ENCODE measurements at places on chromosomes 16 and 17.
A peak's percentile ranks its signal among the peaks of the same experiment; 100 is the strongest.

- DNase-seq: no peak
Measured at GRCh38 chr17:41864498-41864835, 756 bp downstream of the KLHL11 start.

DNA sequence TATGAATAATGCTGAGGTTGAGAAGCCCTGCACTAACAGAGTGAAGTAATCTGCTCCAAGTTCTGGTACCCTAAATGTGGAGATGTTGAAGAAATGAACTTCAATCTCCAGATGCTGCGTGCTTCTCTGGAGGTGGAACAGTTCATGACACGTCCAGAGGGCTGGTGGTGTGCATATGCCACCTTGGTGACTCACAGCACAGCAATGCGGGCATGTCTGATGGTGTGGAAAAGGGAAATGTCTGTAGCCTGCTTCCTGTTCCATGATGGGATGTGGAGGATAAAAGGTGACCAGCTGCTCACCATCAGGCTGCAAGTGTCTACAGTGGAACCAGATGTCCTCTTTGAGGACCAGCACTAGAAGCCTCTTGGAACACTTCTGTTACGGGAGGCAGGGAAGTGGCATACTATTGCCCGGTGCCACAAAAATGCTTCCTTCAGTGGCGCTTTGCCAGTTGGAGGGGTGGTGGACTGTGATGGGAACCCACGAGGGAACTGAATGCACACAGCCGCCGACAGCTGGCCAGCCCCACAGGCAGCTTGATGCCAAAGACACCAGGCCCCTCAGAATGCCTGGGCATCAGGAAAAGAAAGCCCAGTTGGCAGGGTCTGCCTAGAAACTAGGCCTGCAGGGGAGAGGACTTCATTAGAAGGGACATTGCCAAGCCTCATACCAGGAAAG lies 19.9 kb downstream of the SNX11 start:
- no peak for DNase-seq

- DNase-seq: no peak
Measured at GRCh38 chr17:11720816-11721215, 122.5 kb downstream of the DNAH9 start.

DNA sequence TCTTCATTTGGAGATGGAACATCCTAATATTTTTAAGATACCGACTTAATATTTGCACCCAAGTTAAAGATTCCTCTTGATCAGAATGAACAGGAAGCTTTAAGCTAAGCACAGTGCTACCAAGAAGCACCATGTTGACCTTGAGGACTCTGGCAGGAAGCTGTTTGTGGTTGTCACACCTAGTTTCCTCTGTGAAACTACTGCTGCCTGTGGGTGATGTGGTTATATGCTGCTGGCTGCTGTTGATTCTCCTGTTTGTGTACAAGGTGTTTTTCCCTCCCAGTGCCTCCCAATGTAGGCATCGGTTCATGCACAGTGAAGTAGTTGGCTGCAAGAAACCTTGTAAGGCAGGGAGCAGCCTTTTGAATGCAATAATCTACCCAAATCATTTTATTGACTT lies 23.4 kb downstream of the RBL2 start:
- peak; percentile 47 for DNase-seq

DNA sequence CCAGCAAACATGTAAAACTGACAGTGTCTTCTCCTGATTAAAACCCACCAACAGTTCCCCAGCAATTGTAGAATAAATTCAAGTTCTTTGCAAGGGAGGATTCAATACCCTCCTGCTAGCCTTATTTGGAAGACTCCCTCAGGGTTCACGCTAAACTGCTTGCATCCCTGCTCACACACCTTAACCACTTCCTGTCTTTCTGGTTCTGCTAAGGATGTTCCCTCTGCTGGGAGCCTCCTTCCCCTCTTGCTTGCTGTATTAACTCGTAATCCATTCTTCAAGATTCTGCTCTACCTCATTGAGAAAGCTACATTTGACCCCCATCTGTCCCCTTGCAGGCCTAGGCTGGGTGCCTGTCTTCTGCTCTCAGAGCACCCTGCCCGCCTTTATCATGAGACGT lies 2.3 kb upstream of the SHISA6 start:
- no peak for DNase-seq

DNA sequence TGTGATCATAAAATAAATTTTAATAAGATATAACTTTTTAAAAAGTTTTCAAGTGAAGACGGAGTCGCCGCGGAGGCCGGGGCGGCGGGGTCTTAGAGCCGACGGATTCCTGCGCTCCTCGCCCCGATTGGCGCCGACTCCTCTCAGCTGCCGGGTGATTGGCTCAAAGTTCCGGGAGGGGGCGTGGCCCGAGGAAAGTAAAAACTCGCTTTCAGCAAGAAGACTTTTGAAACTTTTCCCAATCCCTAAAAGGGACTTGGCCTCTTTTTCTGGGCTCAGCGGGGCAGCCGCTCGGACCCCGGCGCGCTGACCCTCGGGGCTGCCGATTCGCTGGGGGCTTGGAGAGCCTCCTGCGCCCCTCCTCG lies at the start of gene FOXC2:
Gene FOXC2, plus strand, starts transcription at position 229 of the 365 bp plus-strand sequence. CDS start 507 bp downstream, outside the sequence.
- DNase-seq: peak; percentile 32

DNA sequence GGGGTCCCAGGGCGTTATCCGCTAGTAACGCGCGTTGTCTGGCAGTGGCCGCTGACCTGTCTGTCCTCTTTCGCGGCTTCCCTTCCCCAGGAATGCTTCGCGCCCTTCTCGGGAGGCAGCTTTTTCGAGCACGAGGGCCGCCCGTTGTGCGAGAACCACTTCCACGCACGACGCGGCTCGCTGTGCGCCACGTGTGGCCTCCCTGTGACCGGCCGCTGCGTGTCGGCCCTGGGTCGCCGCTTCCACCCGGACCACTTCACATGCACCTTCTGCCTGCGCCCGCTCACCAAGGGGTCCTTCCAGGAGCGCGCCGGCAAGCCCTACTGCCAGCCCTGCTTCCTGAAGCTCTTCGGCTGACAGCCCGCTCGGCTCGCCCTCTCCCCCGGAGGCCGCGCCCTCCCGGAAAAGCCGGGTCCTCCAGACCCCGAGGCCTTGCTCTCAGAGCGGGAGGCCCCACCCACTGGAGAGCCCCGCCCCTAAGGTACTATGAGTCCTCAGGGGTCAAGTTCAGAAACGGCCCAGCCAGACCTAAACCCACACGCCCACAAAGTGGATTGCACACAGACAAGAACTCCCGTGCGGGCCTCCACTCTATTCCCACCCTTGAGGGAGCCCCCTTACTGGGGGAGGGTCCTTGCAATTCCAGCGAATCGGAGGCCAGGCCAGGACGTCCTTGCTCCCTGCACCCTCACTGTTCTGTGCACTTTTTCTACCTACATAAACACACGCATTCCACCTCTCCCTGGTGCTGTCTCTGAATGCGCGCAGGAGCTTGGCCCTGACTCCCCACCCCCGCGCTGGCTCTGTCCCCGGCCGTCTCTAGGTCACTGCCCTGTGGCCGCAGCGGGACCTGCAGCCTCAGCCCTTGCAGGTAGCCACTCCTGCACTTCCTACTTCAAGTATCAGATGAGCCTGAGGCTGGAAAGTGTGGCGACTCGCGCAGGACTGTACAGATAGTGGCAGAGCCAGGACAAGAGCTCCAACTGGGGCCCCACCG lies 5.4 kb upstream of the SLC5A2 start:
- no peak for DNase-seq

GRCh38 chr17:27506348-27507218 lies 50.3 kb downstream of the KSR1 start:
- DNase-seq: no peak

DNA sequence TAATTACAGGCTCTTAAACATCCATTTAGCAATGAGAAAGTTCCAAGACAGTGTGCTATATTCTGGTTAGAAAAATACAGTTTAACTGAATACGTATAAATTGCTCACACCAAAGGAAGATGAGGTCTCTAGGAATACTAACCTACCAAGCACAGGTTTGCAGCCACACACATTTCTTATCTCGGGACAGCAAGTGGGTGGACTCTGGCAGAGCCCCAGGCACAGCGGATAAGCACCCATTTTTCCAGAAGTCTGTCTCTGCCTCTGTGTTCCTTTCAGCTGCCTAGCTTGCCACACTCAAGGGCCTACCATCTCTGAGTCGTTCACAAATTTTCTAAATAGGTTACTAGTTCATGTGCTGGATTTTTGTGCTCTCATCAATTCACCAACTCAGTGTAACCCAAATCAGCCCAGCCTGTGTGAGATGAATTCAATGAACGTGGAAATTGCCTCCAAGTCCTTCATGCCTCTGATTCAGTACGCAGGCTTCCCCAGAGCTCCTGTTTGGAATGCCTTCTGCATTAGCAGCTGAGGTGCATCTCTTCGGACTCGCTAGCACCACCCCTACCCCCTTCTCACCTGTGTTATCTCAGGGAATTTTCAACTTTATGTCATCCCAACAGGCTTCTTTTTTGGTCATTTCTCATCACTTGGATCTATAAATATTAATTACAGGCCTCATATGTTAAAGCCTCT lies 581.0 kb upstream of the CDH11 start:
- no peak for DNase-seq

DNA sequence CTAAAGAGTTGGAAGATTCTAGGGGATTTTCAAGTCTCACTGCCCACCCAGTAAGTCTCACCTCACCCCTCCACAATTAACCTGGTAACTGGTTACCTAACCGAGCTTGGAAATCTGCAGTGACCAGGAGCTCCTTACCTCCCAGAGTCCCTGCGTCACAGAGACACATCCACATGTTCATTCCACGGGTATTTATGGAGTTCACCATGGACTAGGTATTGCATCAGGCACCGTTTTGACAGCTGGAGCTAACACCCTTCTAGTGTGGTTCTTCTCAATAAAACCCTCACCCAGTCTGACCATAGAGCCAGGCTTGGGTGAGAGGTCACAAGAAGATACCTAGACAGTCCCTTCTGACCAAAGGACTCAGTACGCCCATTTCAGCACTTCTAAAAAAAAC lies 2.1 kb downstream of the CES5A start:
- DNase-seq: no peak

GRCh38 chr16:9365370-9365728 lies 273.9 kb downstream of the HAPSTR1 start:
- DNase-seq: no peak

- peak; percentile 78 for DNase-seq
Measured at GRCh38 chr17:65099941-65100315, 37.2 kb upstream of the RGS9 start.

GRCh38 chr16:87692756-87693155 lies 73.0 kb downstream of the KLHDC4 start:
- DNase-seq: no peak

Data from stimulated activated CD8-positive, alpha-beta memory T cell treated with anti-CD3 and anti-CD28 coated beads, Interleukin-15, amount 100 ng/mL, for 48 hours (primary cell).